Diencephalon (tissue), 1 donor: ENCODE measurements at places on chromosomes 11 and 22. TPM values are rescaled to one million over a fixed set of nuclear protein-coding genes. Genes with fewer than 3 reads are reported as not detected.

HBG1 gene
- total RNA-seq, result 3.5 TPM

HORMAD2 gene
- 1.8 TPM for total RNA-seq

OR2AG2 gene
- total RNA-seq, result 1.4 TPM

KCNJ4 gene
- 6.5 TPM for total RNA-seq

SERPING1 gene
- 9.5 TPM for total RNA-seq

DKK3 gene
- total RNA-seq, result 477 TPM

SMC1B gene
- not detected for total RNA-seq

MCM5 gene
- 14.3 TPM for total RNA-seq
